ENCODE measurements at places on chromosomes 1 and 21. TPM values are rescaled to one million over a fixed set of nuclear protein-coding genes. Genes with fewer than 3 reads are reported as not detected.
A peak's percentile ranks its signal among the peaks of the same experiment; 100 is the strongest.

The SYCP1 gene
- total RNA-seq: not detected

The BARHL2 gene
- not detected for total RNA-seq

The CDC42BPA gene
- 0.86 TPM for total RNA-seq

The OR2L2 gene
- 0.35 TPM for total RNA-seq

The ADAMTSL4 gene
- total RNA-seq: 0.55 TPM

The DYRK3 gene
- total RNA-seq: 1.5 TPM

The LRRIQ3 gene
- 0.98 TPM for total RNA-seq

The KANK4 gene
- total RNA-seq: not detected

The CD1B gene
- total RNA-seq: not detected

The PTPN22 gene
- 26.3 TPM for total RNA-seq

The PRAMEF5 gene
- not detected for total RNA-seq

The GSTM3 gene
- total RNA-seq: 17.1 TPM

The LCK gene
- total RNA-seq: 489 TPM

The SERPINC1 gene
- 0.95 TPM for total RNA-seq

The LCE6A gene
- not detected for total RNA-seq

The KCNA2 gene
- total RNA-seq: 0.57 TPM

The CELA3B gene
- not detected for total RNA-seq

The C2CD4D gene
- 1.1 TPM for total RNA-seq

The CHRM3 gene
- 0.23 TPM for total RNA-seq

The CR1L gene
- total RNA-seq: not detected

The TFF2 gene
- not detected for total RNA-seq

GRCh38 chr1:53014791-53015507 is 47.1 kb upstream of the PODN start:
- peak; percentile 75 for DNase-seq

GRCh38 chr1:75208862-75209261 is 74.7 kb downstream of the LHX8 start:
- DNase-seq: no peak

- no peak for DNase-seq
Measured at GRCh38 chr1:203025686-203026030, 633 bp upstream of the PPFIA4 start.

GRCh38 chr1:153526132-153526543 is 9.7 kb downstream of the S100A6 start:
- DNase-seq: no peak

- DNase-seq: no peak
Measured at GRCh38 chr1:29532285-29532684, 296.0 kb downstream of the PTPRU start.

DNA sequence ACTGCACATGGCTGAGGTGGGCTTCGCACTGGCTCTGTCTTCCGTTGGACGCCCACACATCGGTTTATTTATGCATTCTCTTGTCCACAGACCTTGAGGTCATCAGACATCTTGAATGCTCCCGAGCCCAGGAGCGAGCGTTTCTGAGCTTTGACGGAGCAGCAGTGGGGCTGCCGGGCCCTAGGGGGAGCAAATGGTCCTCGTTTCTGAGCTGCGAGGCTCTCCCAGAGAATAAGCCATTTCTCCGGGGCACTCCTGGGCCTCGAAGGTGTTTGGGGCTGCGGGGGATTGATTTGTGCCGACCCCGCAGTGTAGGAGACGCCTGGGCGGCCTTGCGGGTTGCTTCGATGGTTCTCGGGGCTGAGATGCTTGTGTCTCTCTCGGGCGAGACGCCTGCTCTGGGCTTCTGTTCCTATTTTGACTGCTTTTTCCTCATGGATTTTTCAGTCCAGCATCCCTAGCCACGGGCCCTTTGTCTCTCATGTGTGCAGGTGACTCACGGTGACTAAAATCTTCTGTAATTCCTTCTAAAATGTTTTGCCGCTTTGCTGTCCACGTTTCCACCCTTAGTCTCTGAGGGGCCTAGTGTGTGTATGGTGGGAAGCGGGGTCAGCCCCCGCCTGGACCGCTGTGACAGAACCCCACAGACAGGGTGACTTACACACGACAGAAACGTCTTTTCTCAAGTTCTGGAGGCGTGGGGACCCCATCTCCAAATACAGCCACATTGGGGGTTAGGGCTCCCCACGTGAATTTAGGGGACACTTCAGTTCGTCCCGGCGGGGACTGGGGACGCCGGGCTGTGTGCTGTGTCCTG is 62.1 kb downstream of the FAAP20 start:
- no peak for DNase-seq

GRCh38 chr1:198495631-198496030 is 44.8 kb downstream of the ATP6V1G3 start:
- DNase-seq: no peak

DNA sequence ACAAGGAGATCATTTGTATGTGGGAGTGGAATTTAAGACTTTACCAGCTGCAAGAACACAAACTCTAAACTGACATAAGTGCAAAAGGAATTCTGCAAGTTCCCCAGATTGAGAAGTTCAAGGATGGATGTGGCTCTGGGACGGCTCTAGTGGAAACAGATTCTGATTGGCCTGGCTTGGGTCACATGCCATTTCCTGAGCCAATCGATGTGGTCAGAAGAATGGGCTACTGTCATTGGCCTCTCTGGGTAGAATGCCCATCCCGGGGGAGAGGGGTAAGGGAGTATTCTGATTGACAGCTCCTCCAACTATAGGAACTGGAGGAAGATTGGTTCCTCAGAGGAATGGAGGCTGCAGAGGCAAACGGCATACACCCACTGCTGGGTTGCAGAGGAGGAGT is 6.0 kb upstream of the IFNLR1 start:
- no peak for DNase-seq

DNA sequence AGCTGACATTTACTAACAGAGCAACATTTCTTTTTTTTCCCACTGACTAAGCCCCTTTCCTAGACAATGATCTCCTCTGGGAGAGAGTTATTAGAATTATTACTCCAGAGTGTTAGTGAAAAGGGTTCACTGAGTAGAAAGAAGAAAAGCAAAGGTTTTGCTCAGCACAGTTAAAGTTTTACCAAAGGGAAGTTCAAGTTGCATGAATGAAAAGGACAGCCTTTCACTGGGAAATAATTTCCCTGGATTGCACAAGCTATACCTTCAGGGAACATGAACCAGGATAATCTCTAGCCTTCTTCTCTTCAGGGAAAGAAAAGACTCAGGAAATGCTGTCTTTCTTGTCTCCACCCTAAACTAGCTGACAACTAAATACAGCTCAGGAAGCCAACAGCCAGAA is 71.4 kb upstream of the ESRRG start:
- no peak for DNase-seq

DNA sequence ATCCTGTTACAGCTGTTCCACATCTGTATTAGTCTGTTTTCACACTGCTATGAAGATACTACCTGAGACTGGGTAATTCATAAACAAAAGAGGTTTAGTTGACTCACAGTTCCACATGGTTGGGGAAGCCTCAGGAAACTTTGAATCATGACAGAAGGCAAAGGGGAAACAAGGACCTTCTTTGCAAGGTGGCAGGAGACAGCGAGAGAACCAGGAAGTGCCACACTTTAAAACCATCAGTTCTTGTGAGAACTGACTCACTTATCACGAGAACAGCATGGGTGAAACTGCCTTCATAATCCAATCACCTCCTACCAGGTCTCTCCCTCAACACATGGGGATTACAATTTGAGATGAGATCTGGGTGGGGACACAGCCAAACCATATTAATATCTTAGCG is 110.3 kb upstream of the TRABD2B start:
- no peak for DNase-seq

GRCh38 chr1:7471836-7472235 is 299.3 kb upstream of the VAMP3 start:
- DNase-seq: no peak

DNA sequence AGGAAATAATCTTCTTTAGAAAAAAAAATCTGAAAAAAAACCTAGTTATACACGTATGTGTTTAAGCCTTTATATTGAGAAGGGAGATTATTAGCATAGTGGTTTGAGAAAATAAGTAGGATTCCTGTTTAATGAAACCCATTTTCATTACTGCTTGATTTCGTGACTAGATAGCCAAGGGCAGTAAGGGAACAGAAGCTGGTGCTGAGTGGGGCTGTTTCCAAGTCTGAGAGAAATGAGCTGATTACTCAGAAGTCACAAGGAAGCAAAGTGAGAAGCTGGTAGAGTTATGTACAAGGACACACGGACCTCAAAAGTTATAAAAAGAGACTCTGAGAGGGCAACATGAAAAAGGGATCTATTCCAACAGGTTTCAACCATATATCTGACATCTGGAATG is 256.5 kb downstream of the TTLL7 start:
- DNase-seq: no peak

- no peak for DNase-seq
Measured at GRCh38 chr1:226599636-226600238, 51.2 kb downstream of the STUM start.

- peak; percentile 34 for DNase-seq
Measured at GRCh38 chr1:64744492-64745180, at the start of gene RAVER2. Gene RAVER2, plus strand, starts transcription at chr1:64745075. Its CDS starts 98 bp downstream, at chr1:64745173.

DNA sequence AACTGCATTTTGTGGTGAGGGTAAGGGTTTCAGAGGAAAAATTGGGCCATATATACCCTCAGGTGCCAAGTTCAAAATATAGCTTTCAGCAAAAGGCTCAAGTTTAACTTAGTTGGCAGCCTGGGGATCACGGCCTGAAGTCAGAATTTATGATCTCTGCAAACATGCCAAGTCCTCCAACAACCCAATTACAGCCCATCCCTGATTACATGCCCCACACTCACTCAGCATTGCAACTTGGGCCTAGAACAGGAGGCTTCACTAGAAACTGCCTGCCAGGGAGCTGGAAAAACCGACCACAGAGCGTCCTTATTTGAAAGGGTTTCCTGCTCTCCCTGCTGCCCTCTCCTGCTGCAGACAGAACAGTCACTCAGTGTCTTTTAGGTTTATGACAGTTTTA is 12.4 kb downstream of the FYB2 start:
- DNase-seq: no peak

DNA sequence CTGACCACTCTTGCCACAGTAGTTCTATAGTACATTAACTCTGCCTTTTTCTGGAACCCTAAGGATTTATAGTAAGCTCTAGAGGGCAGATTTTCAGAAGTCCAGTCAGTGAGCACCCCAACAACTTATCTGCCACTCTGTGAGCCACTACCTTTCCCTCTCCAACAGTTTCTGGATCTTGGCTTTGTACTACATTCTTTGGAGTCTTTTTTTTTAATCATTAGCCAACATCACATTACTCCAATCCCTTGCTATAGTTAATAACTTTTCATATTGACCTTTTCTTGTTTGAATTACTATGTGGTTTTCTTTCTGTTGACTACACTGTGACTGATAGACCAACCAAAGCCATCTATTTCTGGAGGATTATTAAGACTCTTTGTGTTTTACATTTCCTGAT is 1596.7 kb upstream of the PRMT6 start:
- DNase-seq: no peak

GRCh38 chr1:13722808-13723360 is 22.9 kb downstream of the PRDM2 start:
- no peak for DNase-seq

- DNase-seq: no peak
Measured at GRCh38 chr1:221204055-221204833, 325.0 kb downstream of the HLX start.

DNA sequence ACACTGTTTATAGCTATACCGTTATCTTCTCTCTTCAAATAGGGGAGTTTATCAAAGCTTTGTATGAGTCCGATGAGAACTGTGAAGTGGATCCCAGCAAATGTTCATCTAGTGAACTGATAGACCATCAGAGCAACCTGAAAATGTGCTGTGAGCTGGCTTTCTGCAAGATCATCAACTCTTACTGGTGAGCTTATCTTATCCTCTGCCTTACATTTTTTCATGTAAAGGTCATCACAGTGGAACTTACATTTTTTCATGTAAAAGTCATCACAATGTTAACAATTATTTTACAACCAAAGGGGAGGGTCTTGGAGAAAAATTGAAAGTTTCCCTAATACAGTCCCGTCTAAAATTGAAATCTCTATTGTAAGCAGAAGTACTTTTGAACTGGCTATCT is 45.2 kb downstream of the CLEC20A start:
- DNase-seq: no peak

GRCh38 chr1:79859212-79859948 is 852.9 kb upstream of the ADGRL4 start:
- no peak for DNase-seq

GRCh38 chr1:231460614-231461013 is 38.5 kb upstream of the EGLN1 start:
- DNase-seq: peak; percentile 21

- no peak for DNase-seq
Measured at GRCh38 chr1:8477166-8477982, 159.5 kb downstream of the SLC45A1 start.

DNA sequence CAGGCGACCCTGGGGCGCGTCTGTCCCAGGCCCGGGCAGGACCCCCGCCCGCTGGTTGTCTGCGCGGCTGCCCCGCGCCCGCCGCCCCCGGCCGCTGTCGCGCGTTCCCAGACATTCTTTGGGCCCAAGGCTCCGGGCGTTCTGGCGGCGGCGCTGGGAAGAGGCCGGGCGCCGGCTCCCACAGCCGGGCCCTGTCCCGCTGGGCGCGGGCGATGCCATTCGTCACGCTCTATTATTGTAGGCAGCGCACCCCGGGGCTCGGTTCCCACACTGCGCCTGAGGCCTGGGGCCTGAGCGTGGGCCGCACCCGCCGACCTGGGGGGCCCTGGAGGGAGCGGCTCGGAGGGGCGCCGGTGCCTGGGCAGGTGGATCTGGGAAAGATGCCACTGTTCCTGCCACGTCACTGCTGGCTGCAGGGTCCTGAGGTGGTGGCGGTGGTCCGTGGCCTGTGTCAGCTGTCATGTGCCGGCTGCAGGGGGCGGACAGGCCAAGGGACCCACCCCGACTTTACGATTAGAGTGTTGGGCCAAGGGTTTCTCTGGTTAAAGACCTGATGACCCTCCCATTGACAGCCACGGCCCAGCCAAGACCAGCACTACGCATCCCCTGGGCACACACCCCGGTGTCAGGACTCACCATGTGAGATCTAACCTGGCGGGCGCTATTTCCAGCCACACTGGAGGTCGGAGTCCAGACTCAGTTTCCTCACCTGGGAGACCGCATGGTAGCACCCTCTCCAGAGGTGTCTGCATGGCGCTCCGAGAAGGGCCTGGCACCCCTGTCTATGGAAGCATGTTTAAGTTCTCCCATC is 55.1 kb upstream of the ADARB1 start:
- no peak for DNase-seq

DNA sequence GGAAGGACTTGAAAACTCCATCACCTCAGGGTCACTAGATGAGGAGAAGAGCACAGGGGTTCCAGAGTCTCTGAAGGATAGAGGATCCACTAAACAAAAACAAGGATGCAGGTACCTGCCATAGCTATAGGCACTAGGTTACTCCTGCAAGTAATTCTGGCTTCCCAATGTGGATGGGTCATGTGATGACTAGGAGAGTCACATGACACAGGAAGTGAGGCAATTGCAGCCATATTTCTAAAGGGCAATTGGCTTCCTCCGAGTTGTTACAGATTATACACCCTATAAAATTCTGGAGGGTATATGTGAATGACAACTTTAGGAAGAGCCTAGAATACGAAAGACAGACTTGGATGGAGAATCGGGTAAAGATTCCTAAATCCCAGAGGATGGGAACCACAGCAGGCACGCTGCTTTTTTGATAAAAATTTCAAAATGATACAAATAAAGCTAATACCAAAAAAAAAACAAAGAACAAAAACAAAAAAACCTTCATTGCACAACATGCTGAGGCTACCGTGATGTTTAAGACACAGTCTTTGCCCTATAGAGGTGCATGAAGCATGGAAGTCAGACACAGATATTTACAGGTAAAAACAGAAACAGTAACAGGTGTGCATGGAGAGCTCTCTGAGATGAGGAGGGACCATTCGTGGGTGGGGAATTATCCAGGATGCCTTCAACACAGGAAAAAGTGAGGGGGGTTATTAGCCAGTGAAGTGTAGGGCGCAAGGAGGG is 10.5 kb downstream of the MTX1 start:
- no peak for DNase-seq

GRCh38 chr21:44519346-44520325 is 20.4 kb downstream of the KRTAP10-1 start:
- no peak for DNase-seq
